ENCODE measurements at places on chromosomes 5 and 9.

DNA sequence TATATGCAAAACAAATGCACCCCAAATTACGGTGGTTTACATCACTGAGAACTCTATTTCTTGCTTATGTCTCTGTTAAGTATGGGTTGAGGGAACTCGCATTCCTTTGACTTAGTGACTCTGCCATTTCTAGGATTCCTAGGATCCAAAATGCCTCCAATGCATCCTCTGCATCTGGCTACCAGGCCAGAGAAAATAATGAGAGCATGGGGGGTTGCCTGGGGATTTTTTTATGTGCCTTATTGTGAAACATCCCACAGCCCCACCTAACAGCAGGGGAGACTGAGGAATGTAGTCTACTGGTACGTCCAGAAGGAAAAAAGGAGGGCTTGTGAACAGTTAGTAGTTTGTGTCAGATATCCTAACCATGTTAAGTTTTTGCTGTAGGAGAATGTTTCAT lies 466.0 kb upstream of the ARRDC3 start:
- no peak for DNase-seq

DNA sequence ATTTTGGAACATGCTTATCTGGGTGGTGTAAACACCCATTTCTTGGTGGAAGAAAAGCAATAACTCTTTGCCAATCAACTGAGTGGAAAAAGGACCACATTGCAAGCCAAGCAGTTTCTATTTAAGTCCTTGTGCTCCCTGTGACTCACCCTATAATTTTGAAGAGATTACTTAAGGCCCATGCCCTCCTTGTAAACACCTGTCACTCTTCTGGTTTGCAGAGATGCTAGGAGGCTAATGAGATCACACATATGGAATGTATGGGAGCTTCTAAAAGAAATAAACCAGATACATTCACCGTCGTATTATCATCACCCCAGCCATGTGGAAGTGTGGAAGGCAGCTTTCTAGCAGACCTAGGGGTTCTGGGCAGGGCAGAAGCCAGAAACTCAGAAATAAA lies 337.1 kb downstream of the GADD45G start:
- no peak for DNase-seq

DNA sequence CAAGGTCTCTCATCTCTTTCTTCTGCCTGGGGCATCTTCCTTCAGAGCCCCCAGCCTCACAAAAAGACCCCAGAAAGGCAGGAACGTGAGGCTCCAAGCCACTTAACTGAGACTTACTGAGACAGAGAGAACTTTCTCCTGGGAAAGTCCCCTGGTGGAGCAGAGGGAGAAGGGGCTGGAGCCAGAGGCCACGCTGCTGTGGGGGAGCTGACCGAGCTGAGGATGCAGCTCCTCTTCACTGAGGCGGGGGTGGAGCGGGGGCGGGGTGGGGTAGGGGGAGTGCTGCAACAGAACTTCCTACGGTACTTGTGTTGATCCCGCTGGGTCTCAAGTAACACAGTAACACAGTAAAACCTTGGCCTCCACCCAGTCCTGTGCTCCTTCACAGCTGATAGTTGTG lies 204.0 kb downstream of the FSTL4 start:
- DNase-seq: no peak

- no peak for DNase-seq
Measured at GRCh38 chr9:93591301-93592007, 15.1 kb downstream of the PHF2 start.

DNA sequence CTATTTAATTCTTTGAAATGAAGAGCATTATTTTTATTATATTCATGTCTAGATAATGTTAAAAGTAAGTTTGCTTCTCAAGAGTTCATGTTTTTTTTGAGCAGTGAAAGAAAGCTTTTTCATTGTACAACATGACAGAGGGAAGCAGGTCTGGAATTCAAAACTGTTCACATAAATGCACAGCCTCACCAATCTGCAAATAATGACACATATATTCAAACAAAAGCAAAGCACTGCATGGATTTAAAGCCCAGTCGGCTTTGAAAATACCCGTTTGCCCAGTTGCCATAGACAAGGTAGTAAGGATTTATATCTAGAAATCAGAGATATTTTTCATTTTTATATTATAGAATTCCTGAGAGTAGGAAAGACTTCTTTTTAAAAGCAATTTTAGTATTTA lies 201.8 kb downstream of the CD180 start:
- DNase-seq: no peak

- DNase-seq: no peak
Measured at GRCh38 chr5:149901511-149901910, 43.1 kb downstream of the PDE6A start.

GRCh38 chr5:167708449-167708848 lies 583.0 kb upstream of the WWC1 start:
- no peak for DNase-seq

GRCh38 chr5:55711507-55712022 lies 559 bp downstream of the SLC38A9 start:
- DNase-seq: no peak

Measured in esophagus squamous epithelium (tissue), 5 donors.